ENCODE measurements at places on chromosomes 6 and 20.

DNA sequence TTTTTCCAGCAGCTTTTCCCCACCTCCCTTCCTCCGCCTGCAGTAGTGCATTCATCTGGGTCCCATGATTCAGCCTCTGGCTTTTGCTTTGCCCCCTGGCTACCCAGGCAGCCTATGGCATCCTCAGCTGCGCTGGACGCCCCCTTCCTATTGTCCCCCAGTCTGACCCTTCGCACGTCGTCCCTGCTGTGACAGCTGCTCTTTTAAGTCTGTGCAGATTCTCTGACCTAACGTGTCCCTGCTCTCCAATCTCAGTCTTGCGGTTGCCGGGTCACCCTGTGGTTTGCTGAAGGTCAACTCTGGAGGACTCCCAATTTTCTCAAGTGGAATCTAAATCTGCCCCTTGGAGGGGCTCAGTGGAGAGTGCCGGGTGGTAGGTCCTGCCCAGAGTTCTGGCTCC lies 294.3 kb downstream of the CDC5L start:
- DNase-seq = no peak

DNA sequence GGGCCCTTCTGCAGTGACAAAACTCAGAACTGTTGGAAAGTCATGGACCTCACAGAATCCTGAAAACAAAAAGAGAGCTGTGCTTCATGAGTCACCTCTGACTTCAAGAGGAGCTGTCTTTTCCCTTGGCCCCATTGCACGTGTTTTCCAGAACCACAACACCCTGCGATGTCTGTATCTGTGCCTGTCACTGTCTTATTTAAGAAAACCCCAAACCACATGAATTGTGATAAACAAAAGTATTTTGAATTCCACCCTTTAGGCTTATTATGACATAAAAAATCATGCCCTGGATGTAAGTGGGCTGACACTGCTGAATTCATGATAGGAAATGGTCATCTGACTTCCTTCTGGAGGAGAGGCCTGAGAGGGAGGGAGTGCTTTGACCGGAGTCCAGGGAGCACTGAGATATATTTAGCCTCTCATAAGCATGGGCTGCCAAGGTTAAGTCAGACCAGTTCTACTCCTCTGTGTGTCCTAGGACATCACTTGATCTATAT lies 96.4 kb upstream of the DUSP22 start:
- peak; percentile 23 for DNase-seq

GRCh38 chr6:83221889-83222479 lies 28.8 kb downstream of the RWDD2A start:
- no peak for DNase-seq

GRCh38 chr20:11380283-11380682 lies 537.4 kb upstream of the BTBD3 start:
- no peak for DNase-seq

- DNase-seq = no peak
These were observed 1.3 kb upstream of the VNN1 start for GRCh38 chr6:132715204-132715603.

DNA sequence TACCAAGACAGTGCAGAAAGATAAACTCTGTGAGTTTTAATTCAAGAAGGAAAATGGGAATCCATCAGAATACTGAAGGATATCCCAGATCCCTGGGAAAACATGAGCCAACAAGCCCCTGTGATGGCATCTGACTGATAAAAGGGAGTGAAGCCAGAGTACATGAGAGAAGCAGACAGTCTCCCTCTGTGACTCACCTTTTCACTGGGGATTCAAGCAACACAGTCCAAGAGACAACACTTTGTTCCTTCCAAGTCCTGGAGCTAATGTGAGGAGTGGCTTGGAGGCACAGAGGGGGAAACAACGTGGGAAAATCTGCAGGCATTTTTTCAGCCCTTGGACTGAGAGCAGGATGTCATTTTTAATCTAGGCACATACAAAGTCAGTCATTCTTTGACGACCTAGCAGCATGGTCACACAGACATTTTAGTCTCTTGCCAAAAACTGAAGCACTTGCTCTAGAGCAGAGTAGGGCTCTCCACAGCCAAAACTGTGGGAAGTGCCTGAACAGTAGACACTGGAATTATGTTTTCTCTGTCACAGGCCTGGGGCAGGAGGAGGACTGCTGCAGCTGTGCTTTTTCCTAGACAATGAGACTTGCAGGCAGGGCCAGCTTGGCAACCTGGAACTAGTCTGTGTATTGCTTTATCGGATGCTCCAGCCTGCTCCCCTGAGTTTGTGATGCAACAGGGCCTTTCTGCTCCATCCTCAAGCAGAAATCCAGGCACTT lies 465.0 kb upstream of the GJE1 start:
- DNase-seq = no peak

DNA sequence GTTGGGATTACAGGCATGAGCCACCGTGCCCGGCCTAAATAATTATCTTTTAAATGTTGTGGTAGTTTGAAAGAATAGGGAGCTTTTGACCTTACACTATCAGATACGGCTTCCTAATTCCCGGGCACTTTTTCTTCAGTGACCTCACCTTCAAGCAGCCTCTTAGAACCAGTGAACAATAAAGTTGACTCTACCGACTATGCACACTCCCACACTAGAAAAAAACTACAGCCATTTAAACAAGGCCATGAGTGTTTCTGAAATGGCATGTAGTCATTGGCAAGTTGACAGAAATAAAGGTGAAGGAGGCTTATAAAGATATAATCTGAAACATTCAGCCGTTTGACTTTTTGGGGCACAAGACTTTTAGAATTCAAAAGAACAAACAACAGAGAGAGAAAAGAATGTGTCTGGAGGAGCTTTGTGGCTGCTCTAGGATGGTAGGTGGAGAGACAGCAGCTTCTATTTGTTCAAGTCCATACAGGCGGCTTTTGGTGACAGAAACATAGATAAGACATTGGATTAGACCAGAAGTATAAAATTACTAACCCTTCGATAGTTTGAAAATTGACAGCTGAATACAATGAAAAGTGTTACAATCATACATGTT lies 75.2 kb downstream of the GJA1 start:
- DNase-seq = no peak

GRCh38 chr20:50635676-50636600 lies 55.4 kb downstream of the RIPOR3 start:
- DNase-seq = peak; percentile 29

DNA sequence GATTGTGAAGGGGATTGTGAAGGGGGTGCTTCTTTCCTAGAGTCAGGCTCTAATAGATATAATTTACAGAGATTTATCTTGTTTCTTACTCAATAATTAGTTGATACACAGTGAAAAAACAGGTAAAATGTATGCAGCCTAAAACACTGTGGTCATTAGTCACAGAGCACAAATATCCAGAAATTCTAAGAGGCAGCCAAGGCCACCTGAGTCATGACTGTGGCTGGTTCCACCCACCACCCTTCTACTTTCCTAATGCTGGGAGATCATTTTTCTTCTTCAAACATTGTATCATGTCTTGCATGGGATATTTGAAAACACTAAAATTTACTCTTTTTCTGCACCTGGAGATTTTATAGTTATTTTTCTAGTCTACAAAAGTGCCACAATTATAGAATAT lies 181.6 kb downstream of the OTOR start:
- DNase-seq = no peak

DNA sequence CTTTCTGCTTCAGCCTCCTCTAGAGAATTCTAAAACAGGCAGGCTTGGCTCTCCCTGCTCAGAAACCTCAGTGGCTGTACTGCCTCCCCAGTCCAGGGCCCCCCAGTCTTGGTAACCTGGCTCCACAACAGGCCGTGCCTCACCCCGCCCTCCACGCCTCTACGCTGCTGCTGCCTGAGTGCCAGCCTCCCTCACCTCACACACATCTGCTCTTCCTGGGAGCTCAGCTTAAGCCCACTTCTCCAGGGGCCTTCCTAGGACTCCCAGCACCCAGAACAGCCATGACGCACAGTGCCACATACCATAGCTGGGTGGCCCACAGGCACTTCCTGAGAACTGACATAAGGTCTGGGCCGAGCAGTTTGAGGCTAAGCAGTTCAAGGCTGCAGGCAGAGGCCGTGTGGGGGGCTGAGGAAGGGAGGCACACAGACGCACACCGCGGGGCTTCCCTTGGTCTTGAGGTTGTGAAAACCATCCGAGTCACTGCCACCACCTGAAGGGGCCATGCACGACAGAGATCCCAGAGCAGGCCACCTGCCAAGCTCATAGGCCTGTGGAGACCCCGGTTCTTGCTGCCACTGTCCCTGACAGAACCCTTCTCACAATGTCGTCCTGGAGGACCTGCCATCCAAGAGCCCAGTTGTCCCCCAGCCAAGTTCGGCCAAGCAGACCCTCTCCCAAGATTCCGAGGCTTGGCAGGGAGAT lies 42.6 kb downstream of the DSTN start:
- no peak for DNase-seq

GRCh38 chr6:117601811-117602150 lies 530 bp downstream of the GOPC start:
- DNase-seq = no peak

- no peak for DNase-seq
These were observed 36.1 kb upstream of the MAPK13 start for GRCh38 chr6:36094238-36094637.

GRCh38 chr6:136553166-136553787 lies 3.1 kb upstream of the MAP7 start:
- no peak for DNase-seq

GRCh38 chr20:49846206-49846807 lies 33.7 kb downstream of the SLC9A8 start:
- DNase-seq = peak; percentile 30

DNA sequence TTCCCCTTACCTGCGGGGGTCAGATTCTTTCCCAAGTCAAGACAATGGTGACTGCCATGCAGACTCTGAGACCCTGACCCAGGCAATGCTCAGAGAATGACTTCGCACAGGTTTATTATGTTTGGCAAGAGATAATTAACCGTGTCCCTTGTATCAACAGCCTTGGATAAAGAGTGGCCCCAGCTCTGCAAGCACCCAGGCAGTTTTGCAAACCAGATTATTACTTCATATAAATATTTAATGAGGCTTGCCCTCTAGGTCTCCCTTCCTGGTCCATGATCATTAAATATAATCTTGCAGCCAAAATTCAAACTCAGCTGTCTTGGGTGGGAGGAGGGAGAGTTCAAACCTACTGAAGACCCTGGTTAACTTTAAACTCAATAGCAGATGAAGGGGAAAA lies 156.5 kb downstream of the ANKRD60 start:
- no peak for DNase-seq

DNA sequence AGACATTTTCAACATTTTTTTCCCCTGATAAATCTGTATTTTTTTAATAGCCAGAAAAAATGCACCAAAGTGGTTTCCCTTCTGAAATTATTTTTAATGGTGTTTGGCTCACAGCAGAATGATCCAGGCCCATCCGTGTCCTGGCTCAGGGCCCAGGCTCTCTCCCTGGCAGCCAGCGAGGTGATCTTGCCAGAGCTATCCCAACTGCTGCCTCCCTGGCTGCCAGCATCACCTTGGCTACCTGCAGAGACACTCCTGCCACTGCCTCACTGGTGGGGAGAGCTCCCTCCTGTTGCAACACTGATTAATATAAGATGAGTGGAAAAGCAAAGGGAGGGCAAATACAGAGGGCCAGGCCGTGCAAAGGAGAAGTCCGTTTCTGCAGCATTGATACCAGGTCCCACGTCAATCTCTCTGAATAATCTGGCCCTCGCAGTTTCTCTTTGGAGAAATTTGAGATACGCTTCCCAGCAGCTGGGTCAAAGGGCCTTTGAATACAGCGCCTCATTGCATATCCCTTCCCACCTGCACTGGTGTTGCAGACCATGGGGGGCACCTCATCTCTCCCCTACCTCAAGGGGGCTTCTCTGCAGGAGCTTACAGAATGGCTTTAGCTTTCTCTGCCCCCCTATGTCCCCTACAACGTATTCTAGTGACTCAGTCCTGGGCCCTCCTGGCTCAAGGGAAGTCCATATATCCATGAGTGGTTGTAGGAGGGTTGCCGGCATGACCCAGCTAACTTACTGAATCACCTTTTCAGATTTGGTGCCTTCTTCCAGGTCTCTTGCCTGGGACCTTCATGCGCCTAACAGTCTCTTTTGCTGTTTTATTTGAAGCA lies 12.8 kb upstream of the DSTN start:
- no peak for DNase-seq

GRCh38 chr6:154113392-154113791 lies 74.4 kb downstream of the OPRM1 start:
- no peak for DNase-seq

DNA sequence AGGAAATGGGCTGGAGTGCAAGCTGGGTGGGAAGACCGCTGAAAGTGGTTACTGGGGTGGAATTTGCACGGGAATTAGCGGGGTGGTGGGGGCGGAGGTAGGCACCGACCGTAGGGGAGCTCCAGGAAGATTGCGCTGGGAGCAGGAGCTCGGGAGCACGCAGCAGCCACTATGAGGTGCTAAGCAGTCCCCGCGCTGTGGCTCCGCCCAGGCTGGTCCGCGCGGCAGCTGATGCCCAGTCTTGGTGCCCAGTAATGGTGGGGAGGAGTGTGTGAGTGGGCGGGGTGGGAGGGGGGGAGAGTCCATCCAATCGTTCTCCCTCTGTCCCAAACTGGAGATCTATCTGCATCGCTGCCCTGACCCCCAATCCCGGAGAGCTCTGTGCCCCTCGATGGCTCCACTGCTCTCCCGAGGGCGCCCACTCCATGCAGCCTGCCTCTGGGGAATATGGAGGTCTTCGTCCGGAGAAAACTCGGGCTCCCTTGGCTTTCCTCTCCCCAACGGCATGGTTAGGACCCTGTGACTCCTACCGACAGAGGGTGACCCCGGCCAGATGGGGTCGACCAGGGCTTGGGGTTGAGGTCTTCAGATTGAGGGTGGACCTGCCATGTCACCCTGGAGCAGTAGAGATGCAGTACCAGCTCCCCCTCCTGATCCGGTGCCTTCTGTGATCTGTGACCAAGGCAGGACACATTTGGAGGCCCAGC lies 5.3 kb downstream of the TP53TG5 start:
- no peak for DNase-seq

- no peak for DNase-seq
These were observed 24.5 kb downstream of the CHMP4B start for GRCh38 chr20:33835615-33836172.

DNA sequence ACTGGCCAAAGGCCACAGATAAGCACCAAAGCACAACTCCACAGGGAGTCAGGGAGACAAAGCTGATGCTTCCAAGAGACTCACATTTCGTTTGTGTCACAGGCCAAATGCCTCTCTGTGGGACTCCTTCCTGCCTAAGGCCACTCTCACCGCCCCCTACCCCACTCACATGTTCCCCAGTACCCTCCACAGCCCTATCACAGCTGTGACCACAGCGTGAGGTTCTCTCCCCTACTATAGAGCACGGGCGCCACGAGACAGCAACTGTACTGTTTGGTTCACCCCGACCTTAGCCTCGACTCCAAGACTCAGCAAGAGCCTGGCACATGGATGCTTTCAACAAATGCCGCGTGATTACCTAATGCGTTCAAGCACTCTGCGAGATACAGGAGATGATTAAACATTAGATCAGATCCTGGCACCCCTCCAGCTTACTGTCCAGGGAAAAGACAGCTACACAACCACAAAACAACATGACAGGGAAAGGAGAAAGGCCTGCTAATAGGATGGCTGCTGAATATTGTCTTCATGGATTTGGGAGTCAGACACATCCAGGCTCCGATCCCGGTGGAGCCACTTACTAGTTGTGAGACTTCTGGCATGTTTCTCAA lies 105.5 kb downstream of the AGPAT4 start:
- DNase-seq = no peak

- DNase-seq = no peak
These were observed 102.5 kb downstream of the GRM4 start for GRCh38 chr6:34043359-34043758.

- no peak for DNase-seq
These were observed 79.1 kb downstream of the RIMS1 start for GRCh38 chr6:71965404-71965803.

GRCh38 chr6:148888856-148889255 lies 142.0 kb downstream of the UST start:
- DNase-seq = no peak

All from activated T-cell treated with anti-CD3 and anti-CD28 coated beads for 1 hour (primary cell).